ENCODE measurements at places on chromosomes 13 and 19.

- no peak for DNase-seq
These were observed 3.0 kb downstream of the PPP6R1 start for GRCh38 chr19:55255618-55256423.

DNA sequence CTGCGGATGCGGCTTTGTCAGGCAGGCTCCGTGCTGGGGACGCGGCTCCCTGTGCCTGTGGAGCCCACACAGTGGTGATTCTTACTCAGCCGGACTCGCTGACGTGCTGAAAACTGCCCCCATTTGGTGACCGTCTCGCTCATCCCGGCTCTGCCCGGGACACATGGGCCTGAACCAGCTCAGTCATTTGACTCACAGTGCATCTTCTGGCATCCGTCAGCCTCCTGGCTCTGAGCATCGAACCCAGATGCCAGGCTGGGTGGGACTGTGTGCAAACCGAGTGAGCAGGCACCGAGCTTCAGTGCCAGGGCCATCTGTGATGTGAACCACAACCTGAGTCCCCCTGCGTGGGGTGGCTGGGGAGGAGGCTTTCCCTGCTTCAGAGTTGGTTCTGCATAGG is 5.5 kb downstream of the GCDH start:
- DNase-seq: no peak

GRCh38 chr19:36072081-36072480 is 17.4 kb downstream of the WDR62 start:
- DNase-seq: no peak

DNA sequence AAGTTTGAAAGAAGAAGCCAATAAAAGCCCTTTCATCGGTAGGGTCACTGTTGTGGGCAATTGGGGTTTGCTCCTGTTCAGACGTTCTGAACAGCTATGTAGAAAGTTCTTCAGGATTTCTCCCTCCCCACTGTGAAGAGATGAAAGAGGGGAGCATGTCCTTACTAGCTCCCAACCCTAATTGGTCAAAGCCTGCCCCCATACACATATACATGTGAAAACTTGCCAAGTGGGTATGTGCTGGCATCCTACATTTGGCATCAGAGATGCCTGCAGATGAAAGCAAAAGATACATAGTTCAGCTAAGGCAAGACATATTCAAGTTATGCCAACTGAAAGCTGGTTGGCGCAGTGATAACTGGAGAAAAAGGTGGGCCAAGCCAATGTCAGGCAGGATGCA is 363.1 kb upstream of the DACH1 start:
- no peak for DNase-seq

DNA sequence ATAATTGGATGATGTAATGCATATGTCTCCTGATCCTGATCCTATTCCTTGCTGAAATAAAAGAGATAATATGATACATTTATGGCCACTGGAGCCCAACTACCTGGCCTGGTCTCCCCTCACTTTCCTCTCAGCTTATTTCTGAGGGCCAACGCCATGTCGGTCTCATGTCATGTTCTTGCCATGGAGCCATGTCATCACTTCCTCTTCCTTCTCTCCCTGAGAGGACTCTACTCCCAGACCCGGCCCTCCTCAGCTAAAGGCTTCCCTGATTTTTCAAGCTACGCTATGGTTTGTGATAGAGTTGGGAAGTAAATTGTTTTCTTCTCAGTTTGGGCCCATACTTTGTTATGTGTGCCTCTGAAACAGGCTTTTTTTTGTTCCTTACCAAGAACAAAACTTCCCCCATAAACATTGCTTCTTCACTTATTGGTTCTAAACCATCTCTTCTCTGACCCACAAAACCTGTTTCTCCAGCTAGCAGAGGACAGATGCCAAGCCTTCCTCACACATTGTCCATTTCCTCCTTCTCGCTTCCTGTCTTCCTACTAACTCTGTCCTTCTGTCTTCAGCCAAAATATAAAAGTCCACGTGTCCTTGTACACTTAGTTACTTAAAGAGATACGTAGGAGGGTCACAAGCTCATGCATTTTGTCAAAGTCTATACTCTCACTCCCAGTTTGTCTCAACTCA is 319.9 kb upstream of the DACH1 start:
- no peak for DNase-seq

GRCh38 chr13:41387576-41387975 is 69.8 kb upstream of the RGCC start:
- DNase-seq: no peak

- no peak for DNase-seq
These were observed 87.6 kb downstream of the HSPH1 start for GRCh38 chr13:31073859-31074718.

DNA sequence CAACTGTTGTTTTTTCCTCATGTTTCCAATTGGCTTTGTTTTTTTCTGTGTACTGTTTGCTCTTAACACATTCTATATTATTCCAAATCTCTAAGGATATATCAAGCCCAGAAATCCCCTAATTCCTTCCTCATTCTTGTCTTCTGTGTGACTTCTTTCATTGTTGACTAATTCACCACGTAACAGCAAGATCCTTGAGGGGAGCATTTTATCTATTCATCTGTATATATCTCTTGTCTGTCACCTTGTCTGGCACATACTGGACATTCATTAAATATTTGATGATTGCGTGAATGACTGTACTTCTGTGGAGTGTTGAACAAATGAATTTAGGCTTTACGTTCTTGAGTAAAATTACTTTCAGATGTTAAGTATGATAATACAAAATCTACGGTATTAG is 44.8 kb upstream of the OLFM4 start:
- DNase-seq: no peak

GRCh38 chr13:20594280-20594679 is 27.3 kb downstream of the IFT88 start:
- DNase-seq: no peak

GRCh38 chr13:23678795-23679194 is 108.6 kb downstream of the TNFRSF19 start:
- DNase-seq: no peak

GRCh38 chr13:74040200-74040599 is 94.0 kb downstream of the KLF12 start:
- DNase-seq: no peak

DNA sequence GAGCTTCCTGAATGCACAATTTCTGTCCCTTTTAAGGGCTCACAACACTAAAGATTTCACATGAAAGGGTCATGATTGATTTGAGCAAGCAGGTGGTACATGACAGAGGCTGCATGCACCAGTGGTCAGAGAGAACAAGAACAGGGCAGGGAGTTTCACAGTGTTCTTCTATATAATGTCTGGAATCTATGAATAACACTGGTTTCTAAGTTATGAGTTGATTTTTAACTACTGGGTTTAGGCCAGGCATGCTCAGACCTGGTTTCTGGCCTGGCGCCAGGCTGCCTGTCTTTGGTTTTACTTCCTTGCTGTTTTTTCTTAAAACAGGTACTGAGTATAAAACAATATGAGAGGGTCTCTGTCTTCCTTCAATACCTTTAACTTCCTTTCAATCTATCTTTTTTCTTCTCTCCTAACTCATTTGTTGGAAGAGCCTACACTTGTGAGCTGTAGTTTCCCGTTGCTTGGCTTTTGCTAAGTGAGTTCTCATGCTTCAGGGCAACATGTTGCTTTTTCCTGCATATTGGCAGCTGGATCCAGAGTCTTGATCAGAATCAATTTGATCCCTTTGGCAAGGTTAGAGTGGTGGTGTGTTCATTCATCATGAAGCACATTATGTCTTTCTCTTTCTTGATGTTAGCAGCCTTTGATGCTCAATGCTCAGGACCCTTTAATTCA is 38.5 kb upstream of the FGF14 start:
- DNase-seq: no peak

- no peak for DNase-seq
These were observed 52.6 kb downstream of the MAP4K1 start for GRCh38 chr19:38564981-38565690.

DNA sequence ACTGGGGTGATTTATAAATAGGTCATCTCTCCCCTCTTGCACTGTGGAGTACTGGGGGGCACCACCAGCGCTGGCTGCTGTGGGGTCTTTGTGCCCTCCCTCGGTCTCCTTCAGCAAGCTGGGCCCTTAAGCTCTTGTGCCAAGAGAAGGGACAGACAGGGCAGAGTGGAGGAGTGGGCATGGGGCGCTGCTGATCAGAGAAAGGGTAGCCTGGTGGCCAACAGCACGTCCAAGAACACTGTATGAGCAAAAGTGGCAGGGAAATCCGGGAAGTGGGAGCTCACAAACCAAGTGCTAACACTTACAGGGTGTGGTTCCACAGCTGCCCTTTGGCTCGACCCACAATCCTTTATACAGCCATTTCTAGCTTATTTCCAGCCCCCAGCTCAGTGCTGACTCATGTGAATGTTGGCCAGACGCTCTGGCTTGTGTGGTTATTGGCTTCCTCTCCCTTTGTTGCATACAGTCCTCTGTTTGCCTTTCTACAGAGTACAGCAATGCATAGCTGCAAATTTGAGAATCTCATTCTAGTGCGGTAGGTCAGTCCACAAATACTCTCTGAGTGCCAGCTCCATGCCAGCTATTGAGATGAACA is 298.8 kb downstream of the SHISA2 start:
- peak; percentile 31 for DNase-seq

DNA sequence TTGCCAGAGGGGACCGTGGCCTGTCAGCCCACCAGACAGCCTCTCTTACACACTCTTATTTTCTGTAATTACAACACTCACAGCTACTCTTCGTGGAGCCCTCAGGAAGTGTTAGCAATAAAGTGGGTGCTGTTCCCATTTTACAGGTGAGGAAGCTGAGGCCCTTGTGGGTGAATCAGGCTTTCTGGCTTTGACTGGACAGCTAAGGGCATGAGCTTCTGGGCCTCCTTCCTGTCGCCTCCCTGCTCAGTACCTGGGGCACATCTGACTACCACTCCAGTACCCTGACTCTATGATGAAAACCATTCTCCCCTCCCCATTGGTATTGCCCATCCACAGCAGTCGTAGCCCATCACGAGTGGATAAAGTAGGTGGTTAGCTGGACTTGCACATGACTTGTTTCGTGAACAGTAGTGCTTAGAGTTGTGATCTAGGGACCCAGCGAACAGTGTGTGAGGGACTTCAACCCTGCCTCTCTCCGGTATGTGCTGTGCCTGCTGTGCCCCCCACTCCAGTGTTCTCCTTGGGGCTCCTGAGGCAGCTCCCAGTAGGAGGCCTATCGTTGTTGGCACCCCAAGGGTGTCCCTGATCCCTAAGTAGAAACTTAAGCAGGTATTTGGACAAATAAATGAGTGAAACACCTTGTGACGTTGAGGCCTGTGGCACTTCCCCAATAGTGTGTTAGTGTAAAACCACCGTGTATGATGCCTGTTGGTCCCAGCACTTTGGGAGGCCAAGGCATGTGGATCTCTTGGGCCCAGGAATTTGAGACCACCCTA is 38.6 kb downstream of the GATAD2A start:
- DNase-seq: no peak

- no peak for DNase-seq
These were observed 67.6 kb downstream of the ZNF557 start for GRCh38 chr19:7137120-7137519.

DNA sequence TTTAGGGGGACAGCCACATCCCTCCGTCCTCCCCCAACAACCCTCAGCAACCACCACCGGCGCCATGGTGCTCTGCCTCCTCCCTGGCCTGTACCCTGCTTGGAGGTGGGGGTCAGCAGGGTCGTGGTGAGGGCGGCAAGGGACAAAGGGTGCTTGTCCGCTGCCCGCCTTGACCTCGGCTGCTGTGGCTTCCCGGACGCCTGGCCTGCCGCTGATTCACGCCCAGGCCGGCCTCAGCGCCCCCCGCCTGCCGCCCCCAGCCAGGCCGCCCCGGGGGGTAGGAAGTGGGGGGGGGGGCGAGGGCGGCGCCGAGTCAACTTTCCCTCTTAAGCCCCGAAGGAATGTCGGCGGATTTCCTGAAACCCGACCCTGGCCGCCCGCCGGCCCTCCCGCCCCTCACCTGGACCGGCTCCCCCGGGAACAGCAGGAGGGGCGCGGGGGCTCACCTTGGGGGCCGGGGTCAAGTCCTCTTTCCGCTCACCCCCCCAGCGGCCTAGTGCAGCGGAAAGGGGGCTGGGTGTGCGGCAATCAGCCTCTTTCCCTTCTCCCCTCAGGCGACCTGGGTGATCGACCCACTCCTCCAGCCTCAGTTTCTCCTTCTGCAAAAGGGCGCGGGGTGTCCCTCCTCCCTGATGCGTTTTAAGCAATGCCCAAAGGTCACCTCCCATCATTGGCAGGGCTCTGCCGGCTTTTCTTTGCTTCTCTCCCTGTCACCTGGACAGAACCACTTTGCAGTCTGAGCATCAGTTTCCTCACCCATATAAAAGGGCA is 1.9 kb upstream of the TMEM59L start:
- DNase-seq: no peak

- peak; percentile 92 for DNase-seq
These were observed 4.2 kb upstream of the SPACA6 start for GRCh38 chr19:51688671-51689571.

GRCh38 chr19:40116075-40116474 is 25.3 kb upstream of the ZNF780A start:
- DNase-seq: no peak

- DNase-seq: no peak
These were observed 9.7 kb upstream of the C19orf12 start for GRCh38 chr19:29724746-29725145.

- DNase-seq: no peak
These were observed at the start of gene TMEM145 for GRCh38 chr19:42313096-42313839. TMEM145 (plus strand) TSS chr19:42313309; CDS start chr19:42313377, 68 bp downstream.

DNA sequence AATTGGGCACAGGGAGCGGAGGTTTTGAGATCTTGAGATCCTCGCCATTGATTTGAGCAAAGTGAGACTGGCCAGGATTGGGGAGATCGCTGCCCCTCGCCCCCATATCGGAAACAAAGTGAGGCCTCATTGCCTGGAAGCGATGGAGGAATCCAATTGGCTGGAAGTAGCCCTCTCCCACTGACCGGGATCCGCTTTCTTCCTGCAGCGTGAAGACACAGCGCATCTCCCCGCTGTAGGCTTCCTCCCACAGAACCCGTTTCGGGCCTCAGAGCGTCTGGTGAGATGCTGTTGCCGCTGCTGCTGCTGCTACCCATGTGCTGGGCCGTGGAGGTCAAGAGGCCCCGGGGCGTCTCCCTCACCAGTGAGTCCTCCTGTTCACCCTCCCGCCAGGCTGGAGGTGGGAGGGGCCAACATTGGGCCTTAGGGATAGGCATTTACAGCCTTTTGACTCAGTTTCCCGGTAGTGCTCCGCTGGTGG is 438 bp downstream of the PRKCSH start:
- no peak for DNase-seq

- DNase-seq: no peak
These were observed 26.9 kb downstream of the NOTCH3 start for GRCh38 chr19:15173746-15174404.

- DNase-seq: no peak
These were observed 1.7 kb upstream of the SBK3 start for GRCh38 chr19:55546822-55547614.

- no peak for DNase-seq
These were observed 137.2 kb downstream of the MZT1 start for GRCh38 chr13:72590091-72590740.

- DNase-seq: no peak
These were observed 50.1 kb upstream of the MYCBP2 start for GRCh38 chr13:77377016-77377415.

GRCh38 chr19:18517606-18518005 is 4.3 kb downstream of the ELL start:
- DNase-seq: no peak

DNA sequence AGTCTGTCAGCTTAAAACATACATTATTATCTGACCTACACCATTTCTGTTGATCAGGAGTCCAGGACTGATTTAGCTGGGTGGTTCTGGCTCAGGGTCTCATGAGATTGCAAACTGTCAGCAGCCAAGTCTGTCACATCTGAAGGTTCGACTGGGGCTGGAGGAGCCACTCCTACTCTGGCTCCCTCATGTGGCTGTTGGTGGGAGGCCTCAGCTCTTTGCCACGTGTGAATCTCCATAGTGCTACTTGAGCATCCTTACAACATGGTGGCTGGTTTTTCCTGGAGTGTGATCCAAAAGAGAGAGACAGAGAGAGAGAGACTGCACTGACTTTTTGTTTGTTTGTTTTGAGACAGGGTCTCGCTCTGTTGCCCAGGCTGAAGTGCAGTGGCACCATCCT is 63.6 kb upstream of the NFIC start:
- no peak for DNase-seq

Measured in brain pericyte (primary cell).